ENCODE measurements at places on chromosomes 13 and 19.

DNA sequence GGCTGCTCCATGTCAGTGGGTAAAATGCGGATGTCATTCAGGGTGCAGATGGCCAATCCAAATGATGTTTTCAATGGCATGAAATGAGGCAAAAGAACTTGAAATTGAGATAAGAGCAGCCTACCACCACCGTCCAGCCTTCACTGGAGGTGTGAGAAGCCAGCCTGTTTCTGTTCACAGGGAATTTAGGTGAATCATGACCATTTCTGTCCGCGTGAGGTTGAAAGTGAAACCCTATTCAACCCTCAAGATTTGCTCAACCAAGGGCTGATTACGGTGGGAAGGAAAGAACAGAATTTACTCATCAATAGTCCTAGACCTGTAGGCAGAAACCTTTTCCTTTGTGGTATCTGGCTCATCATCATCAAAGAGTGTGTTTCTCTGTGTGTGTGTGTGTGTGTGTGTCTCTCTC, 370.7 kb downstream of the COG6 start:
- no peak for DNase-seq

GRCh38 chr13:43652760-43653159, 134.0 kb downstream of the ENOX1 start:
- DNase-seq: no peak

GRCh38 chr13:112740502-112741131, 50.8 kb downstream of the ATP11A start:
- DNase-seq: no peak

DNA sequence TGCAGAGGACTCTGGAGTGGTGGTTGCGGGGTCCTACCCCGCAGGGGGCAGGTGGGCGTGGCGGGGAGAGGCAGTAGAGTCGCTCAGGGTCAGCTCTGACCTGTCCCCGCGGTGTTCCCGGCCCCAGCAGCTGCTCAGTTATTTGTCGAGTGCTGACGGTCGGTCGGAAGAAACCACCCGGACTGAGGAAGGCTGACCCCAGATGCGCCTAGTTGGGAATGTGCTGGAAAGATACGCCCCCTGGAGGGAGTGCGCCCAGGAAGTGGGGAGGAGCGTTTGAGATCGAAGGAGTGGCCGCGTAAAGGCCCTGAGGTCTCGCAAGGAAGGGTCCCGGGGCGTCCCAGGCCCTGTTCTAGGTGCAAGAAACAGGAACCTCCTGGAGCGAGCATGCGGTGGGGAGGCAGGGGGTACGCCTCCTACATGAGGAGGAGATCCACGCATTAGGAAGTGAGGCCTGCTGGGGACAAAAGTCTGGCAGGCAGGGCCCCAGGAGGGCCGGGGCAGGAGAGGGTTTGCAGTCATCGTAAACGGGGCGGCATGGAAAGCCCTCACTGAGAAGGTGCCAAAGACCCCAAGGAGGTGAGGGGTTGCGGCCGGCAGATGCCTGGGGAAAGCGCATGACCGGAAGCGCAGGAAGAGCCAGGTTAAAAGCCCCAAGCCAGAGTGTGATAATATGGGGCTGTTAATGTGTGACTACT, 9.2 kb downstream of the CCDC8 start:
- no peak for DNase-seq

DNA sequence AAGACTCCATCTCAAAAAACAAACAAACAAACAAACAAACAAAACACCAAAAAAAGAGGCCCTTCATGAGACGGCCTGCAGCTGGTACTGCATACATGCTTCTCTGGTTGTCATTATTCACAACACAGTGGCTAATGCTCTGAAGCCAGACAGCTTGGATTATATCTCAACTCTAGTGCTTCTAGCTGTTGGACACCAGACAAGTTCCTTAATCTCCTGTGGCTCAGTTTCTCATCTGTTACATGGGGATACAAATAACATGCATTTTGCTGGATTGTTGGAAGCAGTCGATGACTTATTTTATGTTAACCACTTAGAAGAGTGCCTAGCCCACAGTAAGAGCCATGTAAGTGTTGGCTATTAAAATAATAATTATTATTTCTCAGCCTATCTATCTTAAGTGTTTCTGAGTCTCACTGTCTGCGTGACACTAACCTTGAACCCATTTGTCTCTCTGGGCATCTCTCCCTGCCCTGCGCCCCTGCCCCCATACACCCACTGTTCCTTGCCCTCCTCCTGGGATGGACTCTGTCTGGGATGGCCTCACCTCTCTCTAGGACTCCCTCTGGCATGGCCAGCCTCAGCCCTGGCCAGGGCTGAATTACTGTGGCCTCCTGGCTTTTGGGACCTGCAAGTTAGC, 3.1 kb upstream of the JUNB start:
- no peak for DNase-seq

GRCh38 chr13:77544355-77544754, 8.8 kb downstream of the SCEL start:
- DNase-seq: peak; percentile 46

DNA sequence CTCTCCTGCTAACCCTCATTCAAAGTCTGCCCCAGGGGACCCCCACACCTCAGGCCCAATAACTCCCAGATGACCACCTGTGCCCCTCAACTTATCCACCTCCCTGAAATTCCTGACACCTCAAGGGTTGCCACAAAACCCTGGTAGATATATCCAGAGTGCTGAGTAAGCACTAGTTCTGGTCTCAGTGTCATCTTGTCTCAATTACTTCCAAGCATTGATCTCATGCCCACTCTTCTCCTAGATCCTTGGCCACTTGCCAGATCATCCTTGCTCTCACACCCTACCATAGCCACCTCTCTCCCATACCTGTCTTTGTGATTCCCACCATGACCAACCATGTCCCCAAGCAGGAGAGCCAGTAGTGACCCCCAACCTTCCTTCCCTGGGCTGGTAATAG, 2.0 kb downstream of the ZNF416 start:
- DNase-seq: no peak
